ENCODE measurements at places on chromosomes 6 and 20.

DNA sequence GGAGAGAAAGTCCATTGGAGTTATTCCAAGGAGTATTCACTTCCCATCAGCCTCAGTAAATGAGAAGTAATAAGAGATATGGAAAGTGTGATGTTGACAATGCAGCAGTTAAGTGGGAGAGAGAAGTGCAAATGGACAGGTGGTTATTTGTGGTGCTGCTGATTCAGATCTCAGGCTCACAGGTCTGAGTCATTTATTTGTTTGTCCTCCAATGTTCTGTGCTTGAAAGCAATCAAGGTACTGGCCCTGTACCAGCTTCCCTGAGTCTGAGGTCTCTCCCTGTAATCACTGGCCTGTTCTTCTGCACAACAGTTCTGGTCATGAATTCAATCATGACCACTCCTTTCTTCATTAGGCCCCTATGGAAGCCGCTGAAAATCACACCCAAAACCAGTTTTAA, 827.7 kb downstream of the MAFB start:
- no peak for DNase-seq

GRCh38 chr20:8490076-8490830, 358.2 kb downstream of the PLCB1 start:
- DNase-seq, result no peak

- DNase-seq, result no peak
These were observed 61.3 kb downstream of the BMP6 start for GRCh38 chr6:7787137-7787608.

- DNase-seq, result no peak
These were observed 11.6 kb downstream of the AFDN start for GRCh38 chr6:167838207-167838748.

GRCh38 chr6:136994782-136995181, 50.0 kb downstream of the IL20RA start:
- no peak for DNase-seq

GRCh38 chr6:29045075-29045474, at the start of gene OR2W1:
TSS of gene OR2W1 (minus strand) at chr6:29045175. CDS start at chr6:29045175, 0 bp downstream.
- no peak for DNase-seq

DNA sequence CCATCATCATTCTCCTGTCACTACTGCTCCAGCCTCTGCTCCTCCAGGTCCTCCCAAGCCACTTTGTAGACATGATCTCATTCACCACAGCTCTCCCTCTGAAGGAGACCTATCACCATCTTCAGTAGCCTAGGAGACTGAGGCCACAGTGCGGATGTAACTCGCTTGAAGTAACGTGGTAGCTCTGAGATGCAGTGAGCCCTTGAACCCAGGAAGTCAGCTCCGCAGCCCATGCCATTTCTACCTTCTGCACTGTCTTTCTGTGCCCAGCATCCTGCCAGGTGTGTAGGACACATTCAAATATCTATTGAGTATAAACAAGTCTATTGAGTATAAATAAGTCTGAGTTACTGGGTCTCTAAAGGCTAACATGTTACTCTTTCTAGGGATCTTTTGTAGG, 164.4 kb downstream of the CDH26 start:
- no peak for DNase-seq

GRCh38 chr20:64157878-64158277, 6.4 kb upstream of the MYT1 start:
- no peak for DNase-seq

DNA sequence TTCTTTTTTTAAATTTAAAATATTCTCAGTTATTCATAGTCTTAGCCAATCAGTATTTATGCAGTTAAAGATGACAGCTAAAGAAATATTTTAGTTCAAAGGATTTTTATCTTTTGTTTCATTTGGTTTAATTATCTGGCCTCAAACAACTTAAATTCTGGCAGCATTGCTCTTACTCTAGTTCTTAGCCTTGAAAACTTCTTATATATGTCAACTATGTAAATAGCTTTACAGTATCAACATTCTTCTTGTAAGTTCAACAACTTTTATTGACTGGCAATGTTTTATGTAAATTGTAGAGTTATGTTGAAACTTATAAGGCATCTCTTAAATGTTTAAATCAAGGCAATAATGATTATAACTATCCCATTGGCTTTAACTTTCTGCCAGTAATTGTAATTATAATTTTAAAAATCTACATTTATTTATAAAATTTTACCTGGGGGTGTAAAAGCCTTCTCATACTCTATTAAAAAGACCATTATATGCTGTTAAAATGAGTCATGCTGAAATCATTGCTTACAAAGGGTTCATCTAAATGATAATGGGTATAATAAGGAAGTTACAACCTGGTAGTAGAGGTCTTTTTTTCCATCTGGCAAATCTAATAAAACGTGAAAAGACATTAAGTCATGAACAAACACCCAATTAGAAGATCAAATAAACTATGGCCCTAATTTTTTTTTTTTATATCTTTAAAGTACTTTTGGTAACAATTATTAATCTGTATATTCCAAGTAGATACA, 45.8 kb upstream of the FAM184A start:
- DNase-seq, result no peak

DNA sequence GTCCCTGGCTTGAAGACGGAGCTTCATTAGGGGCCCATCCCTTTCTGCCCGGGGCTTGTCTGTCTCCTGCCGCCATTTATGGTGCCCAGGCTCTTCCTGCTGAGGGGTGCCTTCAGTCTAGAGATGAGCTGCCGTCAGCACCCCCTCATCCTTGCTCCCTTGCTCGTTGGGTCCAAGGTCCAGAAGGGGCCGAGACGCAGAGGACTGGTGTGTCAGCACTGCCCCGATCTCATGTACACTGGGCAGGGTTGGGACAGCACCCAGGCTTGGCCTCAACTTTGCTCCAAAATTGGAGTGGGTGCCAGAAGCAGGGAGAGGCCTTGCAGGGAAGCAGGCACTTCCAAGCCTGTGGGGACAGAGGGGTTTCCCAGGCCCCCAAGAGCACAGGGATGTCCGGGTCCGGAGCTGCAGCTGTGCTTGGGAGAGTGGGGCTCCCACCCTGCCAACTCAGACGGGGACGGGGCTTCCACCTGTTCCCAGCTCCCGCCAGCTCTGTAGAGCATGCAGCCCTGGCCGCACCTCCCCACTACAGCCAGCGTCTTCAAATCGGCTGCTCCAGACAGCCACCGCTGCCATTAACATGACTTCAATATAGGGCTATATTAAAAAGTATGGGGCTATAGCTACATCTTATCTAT, 488.8 kb downstream of the TENT5A start:
- no peak for DNase-seq

DNA sequence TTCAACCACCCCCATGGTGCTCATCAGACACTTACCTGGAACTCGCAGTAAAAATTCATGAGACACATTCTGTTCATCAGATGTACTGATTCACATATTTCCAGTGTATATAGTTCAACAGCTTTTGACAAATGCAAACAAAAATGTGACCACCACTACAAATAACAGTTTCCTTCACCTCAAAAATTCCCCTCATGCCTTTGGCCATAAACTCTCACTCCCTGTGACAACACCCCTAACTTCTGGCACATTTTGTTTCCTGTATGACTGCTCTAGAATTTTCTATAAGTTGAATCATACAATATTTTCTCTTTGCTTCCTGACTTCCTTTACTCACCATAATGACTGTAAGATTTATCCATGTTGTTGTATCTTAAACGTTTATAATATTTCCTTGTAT, 63.7 kb downstream of the C6orf118 start:
- DNase-seq, result no peak

- DNase-seq, result no peak
These were observed 10.6 kb downstream of the ARMH2 start for GRCh38 chr6:24788031-24788665.

- no peak for DNase-seq
These were observed 1.1 kb upstream of the FOXQ1 start for GRCh38 chr6:1310628-1311399.

DNA sequence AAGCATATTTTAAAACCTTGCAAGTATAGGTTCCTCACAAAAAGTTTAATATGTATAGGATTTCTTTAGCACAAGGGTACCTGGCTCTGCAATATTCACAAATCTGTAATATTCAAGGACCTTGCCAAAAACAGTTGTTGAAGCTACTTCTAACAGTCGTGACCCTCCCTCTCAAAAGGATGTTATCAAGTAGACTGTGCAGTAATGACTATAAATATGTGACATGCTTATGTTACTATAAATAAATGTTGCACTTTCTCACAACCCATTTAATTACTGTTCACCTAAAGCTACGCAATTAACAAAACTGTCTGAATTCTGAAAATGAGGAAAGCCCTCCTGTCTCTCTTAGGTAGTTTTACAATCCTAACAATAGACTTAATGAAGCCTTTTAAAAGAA, 41.8 kb downstream of the FYN start:
- DNase-seq, result no peak

DNA sequence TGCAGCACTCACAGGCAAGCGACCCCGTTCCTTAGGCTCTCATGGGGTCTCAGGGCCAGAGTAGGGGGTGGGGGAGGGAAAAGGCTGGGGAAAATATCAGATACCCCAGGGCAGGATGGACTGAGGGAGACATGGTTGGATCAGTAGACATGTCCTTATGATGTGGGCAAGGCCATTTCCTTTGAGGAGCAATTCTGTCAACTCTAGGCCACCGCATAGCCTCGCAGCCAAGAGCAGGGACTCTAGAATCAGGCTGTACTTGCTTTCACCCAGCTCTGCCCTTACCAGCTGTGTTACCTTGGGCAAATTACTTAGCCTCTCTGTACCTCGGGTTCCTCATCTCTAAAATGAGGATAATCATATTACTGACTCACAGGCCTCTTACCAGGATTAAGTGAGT, 2.2 kb upstream of the MAPK13 start:
- no peak for DNase-seq

DNA sequence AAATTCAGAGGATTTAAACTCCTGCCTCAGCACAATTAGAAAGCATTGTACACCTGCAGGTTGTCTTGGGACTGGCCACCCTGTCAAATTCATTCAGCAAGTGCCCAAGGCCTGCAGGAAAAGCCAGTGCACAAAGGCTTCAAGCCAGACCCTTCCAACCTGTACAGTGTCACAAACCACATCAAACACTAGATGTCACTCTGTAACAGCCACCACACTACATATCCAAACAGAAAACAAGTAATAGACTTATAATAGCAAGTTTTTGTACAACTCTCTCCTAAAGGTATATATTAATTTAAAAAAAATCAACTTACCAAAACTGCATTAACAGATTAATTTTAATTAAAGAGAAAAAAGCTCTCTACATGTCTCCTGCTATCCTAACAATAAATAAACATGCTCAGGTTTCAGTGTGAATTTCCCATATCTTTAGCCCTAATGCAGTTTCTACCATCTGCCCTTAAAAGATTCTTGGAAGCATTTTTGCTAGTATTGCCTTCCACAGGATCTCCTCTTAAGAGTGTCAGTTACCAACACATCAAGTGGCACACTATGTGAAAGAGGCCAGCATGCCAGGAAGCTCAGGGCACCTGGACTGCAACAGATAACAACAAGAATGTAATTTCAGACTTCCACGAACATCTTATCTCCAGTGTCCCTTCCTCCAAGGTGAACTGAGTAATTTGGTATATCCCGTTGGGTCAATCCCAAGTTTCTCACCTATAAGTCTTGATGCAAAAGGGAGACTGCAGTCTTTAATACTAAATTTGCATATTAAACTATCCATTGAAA, 47.5 kb downstream of the RALGAPA2 start:
- no peak for DNase-seq

DNA sequence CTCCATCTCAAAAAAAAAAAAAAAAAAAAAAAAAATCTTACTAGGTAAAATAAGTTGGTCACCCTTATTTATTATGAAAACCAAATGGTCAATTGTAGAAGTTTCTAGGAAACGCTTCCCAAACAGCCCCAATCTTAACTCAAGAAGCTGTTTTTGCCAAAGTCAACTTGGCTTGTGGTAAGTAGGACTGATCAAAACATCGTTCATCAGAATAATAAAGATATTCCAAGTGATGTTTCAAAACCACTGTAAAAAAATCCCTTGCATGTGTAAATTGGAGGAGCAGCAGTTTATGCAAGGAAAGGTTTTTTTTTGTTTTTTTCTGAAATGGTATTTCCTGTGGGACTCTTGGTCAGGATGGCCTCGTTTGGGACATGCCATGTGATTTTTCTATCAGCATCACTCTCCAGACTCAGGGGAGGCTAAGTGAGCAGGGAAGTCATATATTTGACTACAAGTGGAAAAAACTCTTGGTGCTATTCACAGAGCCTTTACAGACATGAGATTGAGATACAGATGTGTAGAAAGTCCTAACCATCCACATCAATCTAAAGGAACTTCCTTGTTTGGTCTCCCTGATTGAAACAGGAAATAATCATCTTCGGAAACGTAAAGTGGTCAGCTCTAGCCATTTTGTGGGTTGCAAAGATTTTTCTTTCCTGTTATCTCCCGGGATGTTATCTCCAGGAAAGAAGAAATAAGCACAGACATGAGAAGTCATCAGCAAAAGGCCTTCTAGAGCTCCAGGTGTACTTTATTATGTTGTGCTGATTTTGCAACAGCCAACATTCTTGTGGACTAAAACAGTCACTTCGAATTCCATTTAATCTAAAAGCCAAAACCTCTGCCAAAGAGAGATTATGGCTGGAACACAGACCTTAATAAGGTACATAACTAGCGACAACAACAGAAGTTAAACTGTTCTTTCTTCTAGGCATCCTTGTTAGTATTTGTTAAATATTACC, 177.8 kb downstream of the EDN1 start:
- DNase-seq, result no peak

DNA sequence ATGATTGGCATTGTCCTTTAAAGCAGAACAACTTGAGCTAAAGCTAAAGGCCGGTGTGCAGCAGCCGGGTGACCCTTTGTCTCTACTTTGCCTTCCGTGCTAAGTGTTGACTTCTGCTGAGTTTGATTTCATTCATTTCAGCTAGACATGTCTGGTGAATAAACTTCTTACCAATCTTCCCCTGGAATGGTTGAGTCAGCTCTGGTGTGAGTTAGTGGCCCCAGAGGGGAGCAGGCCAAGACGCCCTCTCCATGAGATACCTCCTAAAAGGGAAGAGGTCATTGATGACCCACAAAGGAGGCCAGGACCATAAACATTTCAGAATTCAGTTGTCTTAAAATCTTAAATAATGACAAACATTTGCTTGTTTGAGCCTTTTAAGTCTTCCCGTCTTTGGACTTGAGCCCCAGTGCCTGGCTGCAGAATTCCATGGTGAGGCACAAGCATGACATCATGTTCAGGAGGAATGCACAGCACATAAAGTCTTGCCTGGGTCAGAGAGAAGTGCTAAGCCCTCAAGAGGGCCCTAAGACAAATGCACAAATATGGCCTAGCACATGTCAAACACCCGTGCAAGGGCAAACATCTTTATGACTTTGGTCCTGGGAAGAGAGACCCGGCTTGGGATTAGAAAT, 96.3 kb upstream of the NEDD9 start:
- no peak for DNase-seq

Data from activated T-helper 9 cell treated with anti-CD3 and anti-CD28 coated beads, Interleukin-2, amount 50 U/mL, for 16 hours (primary cell).